ENCODE measurements at places on chromosomes 2 and 18.

DNA sequence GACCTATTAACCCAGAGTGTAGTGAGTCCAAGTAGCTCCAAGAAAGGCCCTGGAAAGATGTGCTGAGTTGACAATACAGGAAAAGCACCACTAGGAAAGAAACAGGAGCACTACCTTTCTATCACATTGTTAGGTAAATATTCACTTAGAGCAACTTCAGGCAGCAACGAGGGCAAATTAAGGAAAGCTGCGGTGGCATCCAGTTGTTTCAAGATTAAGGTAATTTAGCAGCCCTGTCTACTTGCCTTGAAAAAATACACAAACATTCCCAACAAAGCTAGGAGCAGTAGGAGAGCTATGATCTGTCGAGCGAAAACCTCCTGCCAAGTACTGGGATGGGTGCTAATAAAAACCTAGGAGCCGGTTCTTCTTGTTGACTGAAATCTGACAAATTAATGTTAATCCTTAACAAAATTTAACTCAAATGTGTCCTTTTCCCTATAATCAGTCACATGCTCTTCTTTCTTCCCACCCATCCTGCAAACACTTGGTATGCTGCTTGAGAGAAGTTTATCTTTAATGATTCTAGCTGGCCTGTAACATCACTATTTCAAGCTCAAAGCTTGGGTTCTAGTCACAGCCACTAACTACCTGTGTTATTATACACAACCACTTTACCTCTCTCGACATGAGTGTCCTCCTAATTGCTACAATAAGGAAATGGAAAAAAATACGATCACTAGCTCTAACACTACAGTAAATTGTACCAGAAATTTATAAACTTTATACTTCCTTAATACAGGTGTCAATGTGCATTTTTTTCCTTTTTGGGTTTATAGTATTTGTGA lies 2.0 kb downstream of the ACAA2 start:
- no peak for DNase-seq

- DNase-seq, result no peak
Observed at GRCh38 chr18:62070302-62070701, 116.6 kb downstream of the PIGN start.

DNA sequence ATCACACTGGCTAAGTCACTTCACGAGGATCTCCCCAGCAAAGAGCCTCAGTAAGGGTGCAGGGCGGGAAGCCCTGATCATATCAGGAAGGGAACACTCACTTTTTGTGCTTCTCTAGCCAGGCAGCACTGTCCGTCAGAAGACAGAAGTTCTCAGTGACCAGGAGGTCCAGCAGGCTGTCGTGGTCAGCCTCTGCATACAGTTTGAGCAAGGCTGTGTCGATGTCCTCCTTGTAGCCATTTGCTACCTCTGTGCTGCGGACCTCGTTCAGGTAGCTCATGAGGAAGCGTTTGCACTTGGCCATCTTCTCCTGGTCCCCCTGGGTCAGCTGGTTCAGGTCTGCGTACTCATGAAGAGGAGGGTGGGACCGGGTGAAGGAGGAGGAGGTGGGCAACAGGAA lies 38.7 kb downstream of the GPR45 start:
- no peak for DNase-seq

DNA sequence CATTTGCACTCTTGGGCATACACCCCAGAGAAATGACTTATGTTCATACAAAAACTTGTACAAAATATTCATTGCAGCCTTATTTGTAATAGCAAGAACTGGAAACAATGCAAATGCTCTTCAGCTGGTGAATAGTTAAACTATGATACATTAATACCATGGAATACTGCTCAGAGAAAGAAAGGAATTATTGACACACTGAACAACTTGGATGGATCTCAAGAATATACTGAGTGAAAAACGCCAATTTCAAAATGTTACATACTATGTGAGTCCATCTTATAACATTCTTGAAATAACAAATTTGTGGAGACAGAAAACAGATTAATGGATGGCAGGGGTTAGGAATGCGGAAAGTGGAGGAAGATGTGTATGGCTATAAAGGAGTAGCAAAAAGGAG lies 17.2 kb downstream of the LNPK start:
- no peak for DNase-seq

DNA sequence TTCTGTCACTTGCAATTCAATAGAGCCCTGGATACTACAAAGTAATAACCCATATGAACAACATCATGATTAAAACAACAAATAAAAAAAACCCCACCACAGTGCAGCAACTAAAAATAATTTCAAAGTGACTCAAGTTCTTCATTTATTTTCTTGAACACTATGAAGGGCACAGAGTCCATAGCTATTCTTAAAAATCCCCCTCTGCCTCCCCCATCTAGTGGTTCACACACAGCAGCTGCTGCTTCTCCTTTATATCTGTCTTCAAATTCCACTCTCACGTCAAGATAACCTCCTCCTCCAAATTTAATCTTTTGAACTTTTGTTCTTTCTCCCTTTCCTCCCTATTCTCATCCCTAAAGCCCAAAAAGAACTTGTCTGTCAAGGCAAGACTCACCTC lies 591.3 kb downstream of the ZEB2 start:
- no peak for DNase-seq
